T-helper 2 cell treated with Interferon-gamma antibody and Interleukin-4, amounts not matched to agents 5 μg/mL and 100 μg/mL, for 36 hours (primary cell): ENCODE measurements at places on chromosomes 16 and 17.

- no peak for DNase-seq
Observed at GRCh38 chr17:32992321-32993033, 830 bp downstream of the SPACA3 start.

- DNase-seq = no peak
Observed at GRCh38 chr16:13936596-13937081, 16.7 kb downstream of the ERCC4 start.

DNA sequence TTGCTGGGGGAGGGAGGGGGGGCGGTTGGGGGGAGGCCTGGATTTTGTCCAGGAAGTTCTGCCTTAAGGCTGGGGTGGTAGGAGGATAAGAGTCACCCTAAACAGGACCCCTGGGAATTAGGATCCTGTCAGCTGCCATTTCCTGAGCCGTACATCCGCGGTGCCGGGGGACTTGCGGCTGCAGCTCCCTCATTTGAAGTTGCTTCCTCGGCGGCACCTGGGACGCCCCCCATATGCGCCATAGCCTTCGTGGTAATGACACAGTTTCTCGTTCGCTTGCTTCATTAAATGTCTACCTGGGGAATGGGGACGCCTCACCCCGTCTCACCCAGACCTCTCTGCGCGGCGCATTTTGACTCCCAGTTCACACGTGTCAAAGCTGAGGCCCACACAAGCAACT is 55.1 kb upstream of the PABPN1L start:
- no peak for DNase-seq

GRCh38 chr16:30474684-30475083 is 2.1 kb downstream of the ITGAL start:
- DNase-seq = no peak

GRCh38 chr16:74094962-74095361 is 201.7 kb upstream of the PSMD7 start:
- DNase-seq = no peak

GRCh38 chr16:81701296-81701970 is 77.7 kb upstream of the PLCG2 start:
- DNase-seq = no peak

- no peak for DNase-seq
Observed at GRCh38 chr16:20242568-20243255, 84.6 kb downstream of the GP2 start.

DNA sequence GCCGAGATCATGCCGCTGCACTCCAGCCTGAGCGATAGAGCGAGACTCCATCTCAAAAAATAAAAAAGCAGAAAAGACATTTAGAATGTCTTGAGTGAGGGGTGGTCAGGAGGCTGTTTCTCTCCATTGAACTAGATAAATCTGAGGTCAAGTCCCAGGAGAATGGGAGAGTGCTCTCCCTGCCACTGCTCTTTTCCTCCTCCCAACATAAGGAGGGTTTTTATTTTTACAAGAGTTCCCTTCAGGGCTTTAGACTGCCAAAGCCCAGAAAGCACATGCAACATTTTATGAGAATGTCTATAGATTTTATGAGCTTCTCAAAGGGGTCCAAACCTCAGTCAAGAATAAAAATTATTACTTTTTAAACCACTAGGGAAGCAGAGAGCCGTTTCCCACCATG is 1.6 kb downstream of the RND2 start:
- no peak for DNase-seq

- no peak for DNase-seq
Observed at GRCh38 chr17:79943347-79944241, 92.1 kb downstream of the TBC1D16 start.

GRCh38 chr17:42251115-42251514 is 25.1 kb downstream of the STAT5B start:
- DNase-seq = no peak

GRCh38 chr16:2598133-2598641 is 60.4 kb downstream of the PDPK1 start:
- DNase-seq = no peak

GRCh38 chr16:60107437-60107836 is 1373.3 kb upstream of the GOT2 start:
- no peak for DNase-seq
